GM13976 (cell line): ENCODE measurements at places on chromosomes 5 and 9.

DNA sequence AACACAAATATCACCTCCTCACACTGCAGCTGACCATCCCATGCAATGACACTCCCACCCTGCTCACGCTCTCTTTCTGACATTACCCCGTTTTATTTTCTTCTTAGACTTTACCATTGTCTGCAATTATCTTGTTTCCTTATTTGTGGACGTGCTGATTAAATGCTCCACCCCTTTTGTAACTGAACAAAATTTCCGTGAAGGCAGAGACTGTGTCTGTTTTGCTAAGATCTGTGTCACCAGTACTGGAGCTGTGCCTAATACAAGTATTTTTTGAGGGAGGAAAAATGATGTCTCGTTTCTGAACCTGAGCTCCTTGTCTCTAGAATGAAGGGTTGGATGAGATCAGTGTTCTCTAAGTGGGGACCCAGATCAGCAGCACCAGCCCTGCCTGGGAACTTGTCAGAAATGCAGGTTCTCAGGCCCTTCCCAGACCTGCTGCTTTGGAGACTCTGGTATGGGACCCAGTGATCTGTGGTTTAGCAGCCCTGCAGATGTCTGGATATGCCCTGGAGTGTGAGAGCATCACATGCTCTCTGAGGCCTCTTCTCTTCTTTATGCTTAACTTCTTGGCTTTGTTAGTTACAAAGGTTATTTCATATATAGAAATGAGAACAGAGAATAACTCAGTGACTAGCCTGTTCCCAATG, 181.7 kb upstream of the GAS1 start:
- no peak for DNase-seq

DNA sequence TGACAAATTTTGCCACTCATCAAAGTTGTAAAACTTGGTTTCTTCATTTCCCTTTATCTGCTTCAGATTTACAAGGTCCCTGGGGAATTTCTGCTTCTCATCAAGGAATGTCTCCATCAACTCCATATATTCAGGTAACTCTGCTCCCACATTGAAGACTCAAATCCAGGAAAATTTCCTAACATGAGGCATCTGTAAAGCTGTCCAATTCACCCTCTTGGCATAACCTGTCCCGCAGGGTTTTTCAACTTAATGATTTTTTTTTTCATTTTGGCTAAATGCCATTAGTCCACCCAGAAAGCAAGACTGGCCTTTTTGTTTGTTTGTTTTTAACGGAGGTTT, 50.2 kb upstream of the SLC30A5 start:
- no peak for DNase-seq

- no peak for DNase-seq
Observed at GRCh38 chr9:32906213-32906612, 95.2 kb downstream of the APTX start.

- no peak for DNase-seq
Observed at GRCh38 chr5:35816881-35817521, 39.7 kb upstream of the IL7R start.

GRCh38 chr9:89361816-89362646, 43.7 kb downstream of the SECISBP2 start:
- no peak for DNase-seq

- no peak for DNase-seq
Observed at GRCh38 chr5:135027266-135027696, 6.7 kb downstream of the PITX1 start.

GRCh38 chr5:36365896-36366295, 64.2 kb upstream of the RANBP3L start:
- no peak for DNase-seq

GRCh38 chr9:94794476-94795167, 68.1 kb downstream of the AOPEP start:
- no peak for DNase-seq

DNA sequence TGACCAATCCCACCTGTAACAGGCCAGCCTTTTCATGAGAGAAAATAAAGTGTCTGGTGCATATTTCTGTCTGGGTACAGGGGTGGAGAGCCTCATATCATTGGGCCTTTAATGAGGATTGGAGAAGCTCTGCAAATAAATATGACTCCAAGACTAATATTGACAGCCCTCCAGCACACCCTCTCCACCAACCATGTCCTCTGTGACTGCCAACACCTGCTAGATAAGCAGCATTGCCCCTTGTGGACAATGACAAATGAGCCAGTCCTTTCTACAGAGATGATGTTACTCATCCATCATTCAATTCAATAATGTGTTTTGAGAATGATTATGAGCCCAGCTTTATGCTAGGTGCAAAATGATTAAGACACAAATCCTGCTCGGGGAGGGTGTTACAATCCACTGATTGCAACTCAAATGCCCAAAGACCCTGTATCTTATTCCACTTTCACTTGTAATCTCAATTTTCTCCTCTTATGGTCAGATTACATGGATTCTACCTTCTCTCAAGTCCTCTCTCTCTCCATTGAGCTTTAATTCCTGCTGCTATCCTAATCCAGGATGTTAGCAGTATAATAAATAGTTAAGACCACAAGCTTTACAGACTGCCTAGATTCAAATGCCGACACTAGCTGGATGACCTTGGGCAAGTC, 2.1 kb upstream of the GFRA3 start:
- no peak for DNase-seq

GRCh38 chr9:21688108-21689102, 114.0 kb upstream of the MTAP start:
- DNase-seq: no peak

DNA sequence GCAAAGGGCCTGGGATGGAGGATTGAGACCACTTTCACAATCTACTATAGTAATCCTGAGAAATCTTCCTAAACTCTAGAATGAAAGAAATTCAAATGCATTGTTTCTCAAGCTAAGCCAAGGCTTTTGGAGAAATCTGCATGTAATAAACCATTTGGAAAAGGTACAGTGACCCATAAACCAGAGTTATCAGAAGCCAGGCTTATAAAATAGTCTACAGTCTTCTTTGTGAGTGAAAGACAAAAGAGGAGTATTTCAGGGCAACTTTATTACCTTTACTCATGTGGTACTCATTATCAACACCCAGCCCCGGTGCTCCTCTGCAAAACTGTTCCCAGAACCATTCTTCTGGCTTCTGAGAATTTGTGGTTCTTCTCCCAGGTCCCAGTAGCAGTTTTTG, 87.0 kb downstream of the GALNT10 start:
- DNase-seq: no peak

DNA sequence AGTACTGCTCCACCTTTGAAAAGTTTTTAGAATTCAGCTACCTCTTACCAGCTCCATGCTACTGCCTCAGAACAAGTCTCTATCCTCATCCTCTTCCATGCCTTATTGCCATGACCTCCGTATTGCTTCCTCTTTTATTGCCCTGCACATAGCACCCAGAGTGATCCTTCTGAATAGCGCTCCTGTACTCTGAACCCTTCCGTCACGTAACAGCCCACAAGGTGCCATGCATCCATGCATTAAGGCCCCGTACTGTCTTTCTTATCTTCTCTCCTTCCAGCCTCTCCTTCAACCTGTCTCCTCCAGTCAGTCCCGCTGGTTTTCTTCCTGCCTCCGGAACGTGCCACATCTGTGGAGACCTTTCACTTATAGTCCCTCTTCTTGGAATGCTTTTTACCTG, 273.3 kb upstream of the SEMA6A start:
- no peak for DNase-seq

GRCh38 chr5:110809006-110809405, 70.2 kb downstream of the SLC25A46 start:
- DNase-seq: no peak

GRCh38 chr9:110156902-110157301, 51.1 kb downstream of the C9orf152 start:
- DNase-seq: no peak

DNA sequence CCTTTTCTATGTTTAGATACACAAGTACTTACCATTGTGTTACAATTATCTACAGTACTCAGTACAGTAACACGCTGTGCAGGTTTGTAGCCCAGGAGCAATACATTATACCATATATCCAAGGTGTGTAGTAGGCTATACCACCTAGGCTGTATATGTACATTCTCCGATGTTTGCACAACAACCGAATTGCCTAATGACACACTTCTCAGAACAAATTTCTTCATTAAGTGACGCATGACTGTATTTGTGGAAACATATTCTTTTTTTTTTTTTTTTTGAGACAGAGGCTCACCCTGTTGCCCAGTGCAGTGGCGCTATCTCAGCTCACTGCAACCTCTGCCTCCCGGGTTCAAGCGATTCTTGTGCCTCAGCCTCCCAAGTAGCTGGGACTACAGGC, 4.0 kb upstream of the RAD23B start:
- no peak for DNase-seq

DNA sequence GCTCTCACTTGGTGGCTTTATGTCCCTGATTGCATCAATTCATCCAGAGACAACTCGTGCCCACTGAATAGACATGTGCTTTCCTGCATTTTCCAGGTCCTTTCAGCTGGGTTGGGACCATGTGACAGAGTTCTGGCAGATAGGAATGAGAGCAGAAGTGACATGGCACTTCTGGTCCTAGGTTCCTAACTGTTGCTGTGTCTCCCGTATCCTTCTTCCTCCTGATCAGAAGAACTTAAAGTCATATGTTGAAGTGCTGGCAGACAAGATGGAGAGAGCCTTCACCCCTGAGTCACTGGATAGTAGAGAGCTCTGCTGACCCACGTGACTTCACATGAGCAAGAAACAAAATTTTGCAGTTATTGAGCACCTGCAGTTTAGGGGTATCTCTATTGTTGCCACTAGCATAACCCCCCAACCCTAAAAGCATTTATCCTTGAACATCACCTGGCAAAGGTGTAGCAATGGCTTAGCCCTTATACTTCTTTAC, 80.0 kb downstream of the NREP start:
- no peak for DNase-seq

DNA sequence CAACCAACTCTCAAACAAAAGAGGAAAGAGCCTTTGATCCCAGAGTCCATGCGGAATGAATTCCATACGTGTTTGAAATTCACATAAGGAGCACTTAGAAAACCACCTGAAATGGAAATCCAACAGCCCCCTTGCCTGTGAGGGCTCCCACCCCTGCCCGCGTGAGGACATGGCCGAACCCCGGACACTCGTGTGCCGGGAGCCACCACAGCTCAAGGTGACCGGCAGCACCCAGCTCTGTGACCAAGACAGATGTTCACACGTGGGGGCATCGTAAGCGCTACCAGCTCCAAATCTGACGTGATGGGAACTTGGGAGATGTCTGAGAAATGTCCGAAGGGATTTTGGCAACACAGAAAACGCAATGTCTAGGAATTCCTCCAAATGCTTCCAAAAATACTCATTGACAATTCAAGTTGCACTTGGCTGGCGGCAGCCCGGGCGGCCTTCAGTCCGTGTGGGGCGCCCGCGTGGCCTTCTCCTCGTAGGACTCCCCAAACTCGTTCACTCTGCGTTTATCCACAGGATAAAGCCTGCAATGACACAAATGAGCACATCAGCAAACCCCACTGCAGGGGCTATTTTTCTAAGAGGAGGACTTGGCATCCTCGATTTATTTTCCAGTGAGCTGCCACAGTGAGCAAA, 23.2 kb upstream of the TERT start:
- no peak for DNase-seq

GRCh38 chr5:139376364-139376763, 6.7 kb downstream of the SLC23A1 start:
- DNase-seq: no peak

DNA sequence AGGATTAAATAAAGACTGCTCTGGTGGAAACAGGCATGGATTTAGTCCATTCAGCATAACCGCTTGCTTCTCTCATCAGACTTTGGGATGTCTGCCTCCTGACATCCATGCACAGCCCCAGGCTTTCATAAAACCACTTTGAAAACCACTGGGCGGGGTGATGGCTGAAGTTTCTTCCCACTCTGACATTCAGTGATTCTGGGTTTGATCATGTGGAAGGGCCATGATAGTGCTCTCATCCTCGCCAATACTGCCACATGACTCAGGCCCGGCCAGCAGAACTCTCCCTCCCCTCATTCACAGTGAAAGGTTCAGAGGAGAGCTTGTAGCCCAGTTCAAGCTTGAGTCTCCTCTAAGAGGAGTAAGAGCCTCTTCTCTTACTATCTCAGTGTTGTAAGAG, 29.6 kb upstream of the GLRA1 start:
- DNase-seq: no peak
